ENCODE measurements at places on chromosomes 1 and 21. TPM values are rescaled to one million over a fixed set of nuclear protein-coding genes. Genes with fewer than 3 reads are reported as not detected.
A peak's percentile ranks its signal among the peaks of the same experiment; 100 is the strongest.

FGR gene
- polyA plus RNA-seq, result 1.2 TPM

UMODL1 gene
- polyA plus RNA-seq, result 0.22 TPM

CCDC30 gene
- polyA plus RNA-seq, result 26.7 TPM

TEX38 gene
- polyA plus RNA-seq, result 0.62 TPM

IKBKE gene
- polyA plus RNA-seq, result 5.2 TPM

ST6GALNAC5 gene
- 3.0 TPM for polyA plus RNA-seq

RPE65 gene
- polyA plus RNA-seq, result 0.22 TPM

SF3B4 gene
- 84.7 TPM for polyA plus RNA-seq

HORMAD1 gene
- not detected for polyA plus RNA-seq

PWP2 gene
- 3.8 TPM for polyA plus RNA-seq

TPTE gene
- polyA plus RNA-seq, result not detected

LCE2C gene
- not detected for polyA plus RNA-seq

PRKAA2 gene
- polyA plus RNA-seq, result 22.5 TPM

DESI2 gene
- 50.4 TPM for polyA plus RNA-seq

EXTL1 gene
- polyA plus RNA-seq, result 1.8 TPM

GRCh38 chr1:230641346-230641745 is 935 bp upstream of the COG2 start:
- DNase-seq, result no peak

DNA sequence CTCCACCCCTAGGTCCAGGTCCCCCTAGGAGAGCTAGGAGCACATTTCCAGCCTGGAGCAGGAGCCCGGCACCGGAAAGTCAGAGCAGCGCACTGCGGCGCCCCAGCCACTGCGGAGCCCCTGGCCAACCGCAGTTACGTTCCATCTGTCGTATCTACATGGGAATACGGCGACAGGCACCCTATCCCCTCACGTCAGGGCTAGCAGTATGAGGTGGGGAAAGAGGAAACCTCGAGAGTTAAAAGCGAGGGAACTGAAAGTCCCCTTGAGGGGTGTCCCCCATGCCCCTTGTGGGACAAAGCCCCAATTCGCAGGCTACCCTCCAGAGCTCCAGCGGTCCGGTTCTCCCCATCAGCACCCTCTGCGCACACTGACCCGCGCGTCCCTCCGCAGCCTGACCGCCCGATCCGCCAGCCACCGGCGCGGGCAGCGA is 995 bp downstream of the COLGALT2 start:
- peak; percentile 52 for DNase-seq

DNA sequence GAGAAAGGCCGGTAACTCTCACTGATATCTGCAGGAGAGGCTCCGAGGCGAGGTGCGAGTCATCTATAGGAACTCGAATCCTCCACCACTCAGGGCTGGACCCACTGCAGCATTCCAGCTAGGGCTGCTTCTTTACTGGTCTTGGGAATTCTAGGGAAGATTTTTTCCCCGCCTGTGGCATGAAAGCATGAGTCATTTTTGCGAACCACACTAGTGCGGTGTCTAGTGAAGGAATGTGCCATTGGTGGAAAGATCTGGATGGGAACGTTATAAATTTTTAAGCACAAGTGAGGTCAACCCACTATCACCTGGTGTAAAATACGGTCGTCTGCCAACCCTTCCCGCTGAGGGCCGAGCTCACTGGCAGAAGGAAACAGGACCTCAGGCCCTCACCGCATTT is 49.7 kb downstream of the SYF2 start:
- no peak for DNase-seq

- DNase-seq, result no peak
Observed at GRCh38 chr1:246214708-246215509, 292.2 kb downstream of the SMYD3 start.

- DNase-seq, result no peak
Observed at GRCh38 chr21:41739936-41740335, 26.9 kb downstream of the RIPK4 start.

DNA sequence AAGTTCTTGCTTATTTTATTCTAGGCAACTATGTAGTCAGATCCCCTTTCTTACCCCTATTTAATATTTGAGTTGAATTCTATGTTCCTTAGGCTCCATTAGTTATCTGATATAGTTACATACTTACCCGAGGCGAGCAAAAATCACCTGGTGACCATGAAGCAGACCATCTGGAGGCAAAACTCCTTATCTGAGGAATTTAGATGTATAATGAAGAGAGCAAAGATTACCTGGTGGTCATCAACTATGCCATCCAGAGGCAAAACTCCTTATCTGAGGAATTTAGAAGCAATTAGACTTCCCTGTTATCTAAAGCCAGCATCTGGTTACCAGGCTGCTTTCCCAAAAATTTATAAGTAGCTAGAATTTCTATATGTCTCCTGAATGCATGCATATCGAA is 129.9 kb downstream of the PATJ start:
- DNase-seq, result no peak

GRCh38 chr1:178060789-178061556 is 32.9 kb upstream of the RASAL2 start:
- DNase-seq, result no peak

DNA sequence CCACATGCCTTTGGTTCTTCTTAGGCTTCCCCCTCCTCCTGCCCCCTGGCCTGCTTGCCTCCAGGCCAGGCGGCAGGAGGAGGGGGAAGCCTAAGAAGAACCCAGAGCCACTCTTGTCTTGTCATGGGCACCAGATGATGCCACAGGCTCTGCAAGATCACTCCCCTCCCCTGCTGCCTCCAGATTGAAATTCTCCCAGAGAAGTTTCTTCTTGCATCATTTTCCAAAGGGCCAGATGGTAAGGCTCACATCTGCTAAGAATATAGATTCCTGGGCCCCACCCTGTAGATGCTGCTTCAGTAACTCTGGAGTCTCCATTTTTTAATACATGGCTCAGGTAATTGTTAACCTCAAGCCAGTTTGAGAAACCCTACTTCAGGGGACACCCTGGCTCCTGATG is 60.8 kb downstream of the FAM163A start:
- DNase-seq, result no peak

- no peak for DNase-seq
Observed at GRCh38 chr1:114466334-114467014, 44.5 kb downstream of the TRIM33 start.

- no peak for DNase-seq
Observed at GRCh38 chr1:237556911-237557310, 333.8 kb downstream of the ZP4 start.

DNA sequence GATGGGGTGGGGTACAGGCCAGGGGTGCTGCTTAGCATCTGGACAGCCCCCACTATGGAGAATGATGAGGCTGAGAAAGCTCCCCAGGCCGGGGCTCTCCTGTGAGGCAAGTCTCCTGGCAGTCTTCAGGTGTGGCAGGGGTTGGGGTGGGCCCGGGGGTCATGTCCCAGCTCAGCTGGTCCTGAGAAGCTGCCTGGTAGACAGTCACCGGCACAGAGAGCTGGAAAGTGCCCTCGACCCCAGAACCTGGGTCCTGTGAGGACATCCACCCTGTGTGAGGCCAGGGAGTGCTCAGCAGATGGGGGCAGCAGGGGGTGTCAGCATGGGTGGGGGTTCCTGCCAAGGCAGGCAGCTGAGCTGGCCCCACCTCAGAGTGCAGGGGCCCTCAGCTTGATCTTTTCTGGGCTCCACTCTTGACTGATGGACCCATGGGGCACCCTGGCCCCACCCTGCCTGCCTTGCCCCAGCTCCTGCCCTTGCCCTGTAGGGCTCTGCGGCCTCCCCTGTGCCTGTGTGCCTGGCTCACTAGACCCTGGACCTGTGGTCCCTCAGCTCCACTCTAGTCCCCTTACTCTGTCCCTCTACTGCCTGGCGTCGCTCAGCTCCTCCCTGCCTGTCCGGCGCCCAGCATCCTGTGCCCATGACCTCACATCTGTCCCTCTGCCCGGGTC is 5.8 kb downstream of the IBA57 start:
- no peak for DNase-seq

- peak; percentile 85 for DNase-seq
Observed at GRCh38 chr1:145960468-145961108, 2.8 kb upstream of the LIX1L start.

GRCh38 chr1:55584526-55585401 is 369.6 kb upstream of the USP24 start:
- peak; percentile 38 for DNase-seq

GRCh38 chr1:42008264-42008663 is 89.5 kb upstream of the HIVEP3 start:
- DNase-seq, result no peak

DNA sequence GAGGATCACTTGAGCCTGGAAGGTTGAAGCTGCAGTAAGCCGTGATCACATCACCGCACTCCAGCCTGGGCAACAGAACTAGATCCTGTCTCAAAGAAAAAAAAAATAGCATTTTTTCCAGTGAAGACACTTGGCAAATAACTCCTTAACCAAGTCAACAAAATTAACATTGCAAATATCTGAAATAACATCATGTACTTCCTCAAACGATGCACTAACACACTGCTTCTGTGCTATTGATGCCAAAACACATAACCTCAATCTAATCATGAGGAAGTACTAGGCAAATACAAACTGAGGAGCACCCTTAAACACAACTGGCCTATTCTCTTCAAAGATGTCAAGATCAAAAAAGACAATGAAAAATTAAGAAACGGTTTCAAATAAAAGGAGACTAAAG is 32.3 kb downstream of the PABPC4 start:
- no peak for DNase-seq

- DNase-seq, result no peak
Observed at GRCh38 chr1:22805672-22806038, 95.0 kb downstream of the EPHB2 start.

- DNase-seq, result no peak
Observed at GRCh38 chr1:88224906-88225305, 459.2 kb upstream of the PKN2 start.

- DNase-seq, result no peak
Observed at GRCh38 chr1:151175041-151175741, 590 bp downstream of the TMOD4 start.

GRCh38 chr1:192809307-192810252 is 741 bp downstream of the RGS2 start:
- peak; percentile 46 for DNase-seq

DNA sequence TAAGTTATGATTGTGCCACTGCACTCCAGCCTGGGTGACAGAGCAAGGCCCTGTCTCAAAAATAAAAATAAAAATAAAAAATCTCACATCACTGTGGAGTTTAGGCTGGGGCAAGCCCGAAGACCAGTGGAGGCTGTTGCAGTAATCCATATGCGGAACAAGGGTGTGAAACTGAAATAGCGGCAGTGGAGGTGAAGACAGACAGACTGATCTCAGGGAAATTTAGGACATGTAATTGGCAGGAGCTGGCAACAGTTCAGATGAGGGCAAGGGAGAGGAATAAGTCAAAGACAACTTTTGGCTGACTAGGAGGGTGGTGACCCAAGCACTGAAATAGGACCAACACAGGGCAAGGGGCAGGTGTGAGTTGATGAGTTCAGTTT is 8.4 kb downstream of the ARMH1 start:
- no peak for DNase-seq

GRCh38 chr1:235023711-235024439 is 104.8 kb downstream of the TOMM20 start:
- no peak for DNase-seq

- no peak for DNase-seq
Observed at GRCh38 chr1:183019860-183020259, 3.4 kb upstream of the LAMC1 start.

DNA sequence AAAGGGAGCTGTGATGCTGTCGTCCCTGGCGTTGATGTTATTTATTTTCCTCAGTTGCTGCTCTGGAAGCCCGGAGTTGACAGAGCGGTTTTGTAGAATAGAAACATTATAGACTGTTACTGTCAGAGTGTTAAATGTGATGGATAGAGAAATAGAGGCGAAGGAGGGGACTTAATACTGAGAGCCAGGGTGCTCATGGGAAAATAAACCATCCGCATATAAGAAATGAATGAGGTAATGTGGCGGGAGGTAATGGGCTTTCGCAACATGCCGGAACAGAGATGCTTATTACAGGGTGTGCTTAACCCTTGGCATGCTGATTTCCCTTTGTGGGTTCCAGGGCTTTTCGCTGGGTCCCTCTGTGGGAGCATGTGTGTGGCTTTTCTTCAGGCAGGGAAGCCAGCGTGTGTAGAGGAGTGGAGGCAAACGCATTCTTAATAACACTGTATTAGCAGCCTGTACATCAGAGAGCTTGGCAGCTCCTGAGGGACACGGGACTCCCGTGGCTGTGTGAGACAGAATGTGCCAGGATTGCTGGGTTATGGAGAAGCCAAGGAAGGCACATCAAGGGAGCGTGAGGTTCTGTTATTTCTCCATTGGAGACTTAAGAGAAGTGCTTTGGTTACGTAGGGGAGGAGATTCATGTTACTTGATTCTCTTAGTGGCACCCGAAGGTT is 141.0 kb downstream of the PBX1 start:
- no peak for DNase-seq

GRCh38 chr1:110928191-110928590 is 35.5 kb downstream of the LRIF1 start:
- DNase-seq, result no peak

GRCh38 chr1:43529206-43529731 is 1.4 kb upstream of the PTPRF start:
- peak; percentile 85 for DNase-seq

- no peak for DNase-seq
Observed at GRCh38 chr1:10685196-10685807, 111.1 kb downstream of the CASZ1 start.

DNA sequence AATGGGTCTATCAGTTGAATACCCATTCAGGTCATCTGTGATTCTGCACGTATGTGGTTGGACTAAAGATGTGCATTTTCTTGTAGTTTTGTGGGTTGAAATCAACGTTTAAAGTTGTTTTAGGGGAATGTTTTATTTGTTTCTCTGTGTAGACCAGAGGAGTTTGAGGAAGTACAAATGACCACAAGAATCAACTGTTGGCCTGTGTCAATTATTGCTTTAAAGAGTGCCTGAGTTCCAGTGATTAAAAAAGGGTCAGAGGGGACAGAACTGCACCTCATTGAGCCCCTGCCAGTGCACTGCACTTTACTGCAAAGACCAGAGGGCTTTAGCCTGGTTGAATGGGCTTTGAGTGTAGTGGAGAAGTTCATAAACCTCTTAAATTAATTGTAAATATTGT is 190.3 kb downstream of the VPS13D start:
- DNase-seq, result no peak

GRCh38 chr1:160077486-160077885 is 3.9 kb upstream of the KCNJ9 start:
- DNase-seq, result no peak

DNA sequence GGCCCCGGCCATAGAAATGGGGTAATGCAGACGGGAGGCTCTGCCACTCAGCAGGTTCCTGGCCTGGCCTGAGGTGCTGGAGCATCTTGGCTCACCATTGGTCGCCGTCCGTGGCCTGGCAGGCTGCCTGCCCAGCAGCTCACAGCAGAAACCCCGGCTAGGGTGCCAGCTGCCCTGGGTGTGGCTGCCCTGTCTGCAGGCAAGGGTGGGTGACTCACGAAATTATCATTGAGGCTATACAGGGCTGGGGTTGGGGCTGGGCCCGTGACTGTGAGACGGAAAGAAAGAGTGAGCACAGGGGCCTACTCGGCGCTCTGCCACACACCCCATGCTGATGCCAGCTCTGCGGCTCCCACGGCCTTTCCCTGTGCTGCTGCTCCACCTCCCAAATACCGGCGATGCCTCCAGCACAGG is 8.0 kb upstream of the PKP1 start:
- DNase-seq, result no peak

GRCh38 chr1:229110986-229111385 is 159.9 kb upstream of the RAB4A start:
- no peak for DNase-seq

- no peak for DNase-seq
Observed at GRCh38 chr1:43622901-43623780, 26.8 kb upstream of the KDM4A start.

GRCh38 chr1:152111515-152111968 is 3.7 kb downstream of the TCHH start:
- peak; percentile 55 for DNase-seq
